ENCODE measurements at places on chromosomes 1 and 21.

DNA sequence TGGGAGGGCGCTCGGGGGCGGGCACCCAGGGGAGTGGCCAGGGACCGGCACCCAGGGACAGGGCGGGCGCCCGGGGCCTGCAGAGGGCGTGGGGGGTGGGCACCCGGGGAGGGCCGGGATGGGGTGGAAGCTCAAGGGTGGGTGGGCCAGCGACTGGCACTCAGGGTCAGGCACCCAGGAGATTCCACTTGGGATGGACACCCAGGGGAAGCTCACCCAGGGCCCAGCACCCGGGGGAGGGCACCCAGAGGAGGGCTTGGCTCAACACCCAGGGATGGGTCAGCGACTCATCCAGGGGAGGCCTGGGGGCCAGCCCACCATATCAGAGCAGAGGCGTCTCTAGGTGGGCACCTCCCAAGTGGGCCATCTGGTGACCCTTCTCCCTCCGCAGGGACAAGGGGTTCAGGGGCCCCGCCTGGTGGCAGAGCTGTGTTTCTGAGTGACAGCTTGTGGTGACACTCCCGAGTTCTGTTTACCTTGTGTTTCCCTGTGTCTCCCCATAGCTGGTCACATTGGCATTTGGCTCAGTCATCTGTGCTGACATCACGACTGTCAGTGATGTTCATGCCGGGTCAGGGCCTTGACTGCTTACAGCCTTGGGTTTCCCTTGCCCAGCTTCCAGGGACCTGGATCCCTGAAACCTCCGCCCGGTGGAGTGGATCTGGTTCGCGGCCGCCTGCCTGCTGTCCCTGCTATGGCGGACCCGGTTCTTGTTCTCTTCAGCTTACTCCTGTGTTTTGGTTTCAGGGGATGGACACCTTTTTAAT is 749 bp downstream of the IBA57 start:
- DNase-seq, result peak; percentile 81

- DNase-seq, result no peak
Measured at GRCh38 chr1:60153961-60154360, 80.4 kb upstream of the C1orf87 start.

- no peak for DNase-seq
Measured at GRCh38 chr1:50667272-50667671, 244.0 kb upstream of the DMRTA2 start.

- DNase-seq, result peak; percentile 32
Measured at GRCh38 chr1:59570524-59570923, 244.2 kb upstream of the HOOK1 start.

DNA sequence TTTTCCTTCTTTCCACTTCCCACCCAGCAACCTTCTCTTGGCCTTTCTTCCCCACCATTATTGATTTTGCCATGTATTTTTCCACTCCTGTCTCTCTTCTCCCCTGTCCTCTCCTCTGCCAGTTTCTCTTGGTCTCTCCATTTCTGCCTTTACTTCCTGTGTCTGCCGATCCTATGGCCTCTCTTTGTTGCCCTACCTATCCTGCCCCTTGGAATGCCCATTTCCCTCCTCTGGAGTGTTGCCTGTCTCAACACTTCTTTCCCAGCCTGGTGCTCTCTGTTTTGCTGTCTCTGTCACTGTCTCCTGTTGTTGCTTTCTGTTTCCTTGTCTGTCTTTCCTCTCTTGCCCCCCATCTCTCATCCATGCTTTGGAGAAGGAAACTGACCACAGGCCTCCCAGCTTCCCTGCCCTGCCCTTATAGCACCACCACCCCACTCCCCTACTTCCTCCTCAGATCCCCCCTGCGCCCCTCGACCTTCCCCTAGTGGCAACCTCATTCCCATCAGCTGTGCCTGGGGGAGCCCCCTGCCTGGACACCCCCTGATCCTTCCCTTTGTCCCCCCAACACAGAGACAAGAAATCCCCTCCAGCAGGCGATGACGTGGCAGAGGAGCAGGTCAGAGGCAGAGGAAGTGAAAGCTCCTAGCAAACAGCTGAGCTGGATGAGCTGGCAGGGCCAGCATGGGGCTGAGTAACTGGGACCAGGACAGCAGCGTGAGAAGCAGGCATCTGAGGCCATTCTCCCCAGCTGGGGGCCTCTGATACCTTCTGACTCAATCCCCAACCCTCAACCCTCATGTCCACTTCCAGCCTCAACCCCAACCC is 6.6 kb upstream of the ETV3L start:
- peak; percentile 72 for DNase-seq

GRCh38 chr21:33126569-33126968 is 56.6 kb downstream of the OLIG1 start:
- no peak for DNase-seq

GRCh38 chr1:172390683-172391551 is 29.6 kb upstream of the C1orf105 start:
- no peak for DNase-seq

GRCh38 chr1:31529999-31530684 is 46.2 kb upstream of the TINAGL1 start:
- DNase-seq, result no peak

GRCh38 chr1:185318431-185319138 is 1.5 kb upstream of the IVNS1ABP start:
- no peak for DNase-seq

DNA sequence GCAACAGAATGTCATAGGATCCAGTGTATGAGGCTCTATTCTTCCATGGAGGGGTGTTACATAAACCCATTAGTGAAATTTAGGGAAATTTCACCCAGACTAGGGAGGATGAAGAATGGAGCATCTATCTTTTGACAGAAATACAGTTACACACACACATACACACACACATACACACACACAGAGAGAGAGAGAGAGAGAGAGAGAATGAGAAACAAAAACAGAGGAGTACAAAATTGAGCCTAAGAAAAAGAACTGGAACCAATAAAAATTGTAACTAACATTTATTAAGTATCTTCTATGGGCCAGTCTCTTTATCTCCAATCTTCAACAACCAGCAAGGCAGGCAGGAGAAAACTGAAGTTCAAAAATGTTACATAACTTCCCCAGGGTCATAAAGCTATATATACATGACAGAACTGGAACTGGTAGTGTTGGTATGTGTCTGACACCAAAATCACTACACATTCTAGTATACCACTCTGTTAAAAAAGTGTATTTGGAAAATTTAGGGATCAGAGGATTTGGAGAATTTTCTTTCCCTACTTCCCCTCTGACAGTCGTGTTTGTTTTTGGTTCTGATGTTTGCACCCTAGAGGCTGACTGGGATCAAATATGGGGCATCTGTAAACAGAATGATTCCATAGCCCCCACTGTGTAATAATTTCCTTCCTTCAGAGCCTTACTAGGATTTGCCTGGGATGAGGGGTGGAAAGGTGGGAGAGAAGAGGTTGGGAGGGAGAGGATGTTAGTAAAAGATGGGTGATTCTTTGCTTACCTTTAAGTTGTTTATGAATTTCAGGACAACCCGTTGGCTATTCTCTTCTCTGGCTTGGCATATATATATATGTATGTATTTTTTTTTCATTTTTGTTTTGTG is 1.0 kb upstream of the ZFYVE9 start:
- DNase-seq, result no peak

- no peak for DNase-seq
Measured at GRCh38 chr1:40122855-40123254, 25.8 kb upstream of the PPT1 start.

- no peak for DNase-seq
Measured at GRCh38 chr21:46191257-46191685, 7.0 kb upstream of the SPATC1L start.

- no peak for DNase-seq
Measured at GRCh38 chr1:56052041-56052440, 527.3 kb downstream of the PLPP3 start.

DNA sequence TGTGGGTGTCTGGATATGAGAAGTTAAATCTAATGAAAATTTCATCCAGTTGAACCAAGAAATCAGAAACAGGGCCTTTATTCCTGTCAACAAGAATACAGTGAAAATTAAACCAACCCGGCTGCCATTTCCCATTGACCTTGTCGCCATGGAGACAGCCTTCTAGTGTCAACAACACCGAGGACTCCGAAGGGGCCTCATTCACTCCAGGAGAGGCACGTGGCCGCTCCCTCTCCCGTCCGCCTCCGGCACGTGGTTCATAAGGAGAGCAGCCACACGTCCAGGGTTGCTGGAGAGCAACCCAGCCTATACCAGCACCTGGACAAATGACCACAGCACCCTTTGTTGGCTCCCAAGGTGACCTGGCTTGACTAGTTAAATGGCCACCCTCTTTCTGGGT is 120.3 kb upstream of the VAMP3 start:
- no peak for DNase-seq

DNA sequence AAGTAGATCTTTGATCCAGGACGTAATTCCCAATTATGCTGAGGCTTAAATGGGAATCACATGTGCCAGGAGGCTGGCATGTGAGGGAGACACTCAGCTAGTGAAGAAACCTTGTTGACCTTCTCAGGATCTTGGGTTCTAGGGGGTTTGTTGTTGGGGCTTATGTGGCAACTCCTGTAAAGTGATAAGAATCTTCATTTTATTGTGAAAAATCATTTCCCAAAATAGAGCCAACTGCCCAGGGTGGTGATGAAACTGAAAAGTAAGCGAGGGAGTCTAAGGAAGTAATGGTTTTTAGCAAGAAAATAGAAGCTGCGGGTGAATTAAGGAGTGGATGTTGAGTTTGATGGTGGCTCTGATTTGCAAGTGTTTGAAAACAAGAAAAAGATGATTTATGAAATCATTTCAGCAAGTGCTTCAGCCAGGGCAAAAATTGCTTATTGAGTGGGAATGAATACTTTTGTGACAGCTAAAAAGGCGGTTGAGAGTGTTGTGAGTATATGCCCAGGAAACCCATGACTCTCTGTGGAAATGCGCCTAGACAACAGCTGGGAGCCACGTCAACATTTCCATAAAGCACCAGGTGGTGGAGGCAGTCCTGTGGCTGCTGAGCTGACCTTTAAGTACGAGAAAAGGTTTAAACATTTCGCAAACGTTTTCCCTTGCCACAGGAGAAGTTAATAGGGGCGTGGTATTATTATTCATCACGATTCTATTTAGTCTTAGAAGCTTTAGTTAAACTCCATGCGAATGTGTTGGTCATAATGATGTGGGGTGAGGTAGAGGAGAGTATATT is 102.7 kb downstream of the HMGB4 start:
- no peak for DNase-seq

DNA sequence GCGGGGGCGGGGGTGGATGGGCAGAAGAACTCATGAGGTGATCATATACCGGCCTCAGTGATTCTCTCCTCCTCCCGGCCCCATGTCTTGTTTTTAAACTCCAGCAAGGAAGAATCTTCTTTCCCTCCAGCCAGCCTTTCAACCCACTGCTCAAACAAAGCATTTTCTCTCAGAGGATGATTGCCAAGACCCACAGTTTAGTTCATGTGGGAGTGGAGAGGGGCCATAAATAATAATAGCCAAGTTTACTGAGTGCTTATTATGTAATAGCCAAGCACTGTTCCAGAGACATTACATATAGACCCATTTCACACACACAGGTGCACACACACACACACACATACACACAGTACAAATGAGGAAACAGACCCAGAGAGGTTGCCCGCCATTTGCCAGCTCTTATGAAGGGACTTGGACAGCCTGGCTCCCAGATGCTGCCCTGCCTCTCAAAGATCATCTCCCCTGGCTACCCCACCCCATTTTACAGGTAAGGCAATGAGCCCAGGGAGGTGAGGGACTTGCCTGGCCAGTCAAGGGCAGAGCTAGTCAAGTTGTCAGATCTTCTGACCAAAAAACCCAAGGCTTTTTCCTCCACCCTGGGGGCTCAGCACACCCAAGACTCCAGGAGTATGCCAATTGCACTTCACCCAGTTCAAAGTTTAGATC is 18.0 kb upstream of the BCAR3 start:
- DNase-seq, result no peak

DNA sequence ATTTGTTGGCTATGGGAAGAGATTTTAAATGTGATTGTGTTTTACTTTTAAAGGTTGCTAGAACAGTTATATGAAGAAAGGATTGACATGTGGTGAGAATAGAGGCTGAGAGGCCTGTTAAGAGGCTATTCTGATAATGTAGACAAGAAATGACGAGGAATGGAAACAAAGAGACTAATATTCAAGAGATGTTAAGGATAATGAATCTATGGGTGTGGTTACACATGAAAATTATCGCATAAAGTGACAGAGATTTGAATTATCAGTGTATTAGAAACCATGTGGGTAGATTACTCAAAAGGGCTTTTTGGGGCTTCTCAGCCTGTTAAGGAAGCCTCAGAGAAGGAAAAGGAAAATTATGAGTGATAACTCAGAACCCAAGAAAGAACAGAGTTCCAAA is 120.4 kb downstream of the MACF1 start:
- DNase-seq, result no peak

DNA sequence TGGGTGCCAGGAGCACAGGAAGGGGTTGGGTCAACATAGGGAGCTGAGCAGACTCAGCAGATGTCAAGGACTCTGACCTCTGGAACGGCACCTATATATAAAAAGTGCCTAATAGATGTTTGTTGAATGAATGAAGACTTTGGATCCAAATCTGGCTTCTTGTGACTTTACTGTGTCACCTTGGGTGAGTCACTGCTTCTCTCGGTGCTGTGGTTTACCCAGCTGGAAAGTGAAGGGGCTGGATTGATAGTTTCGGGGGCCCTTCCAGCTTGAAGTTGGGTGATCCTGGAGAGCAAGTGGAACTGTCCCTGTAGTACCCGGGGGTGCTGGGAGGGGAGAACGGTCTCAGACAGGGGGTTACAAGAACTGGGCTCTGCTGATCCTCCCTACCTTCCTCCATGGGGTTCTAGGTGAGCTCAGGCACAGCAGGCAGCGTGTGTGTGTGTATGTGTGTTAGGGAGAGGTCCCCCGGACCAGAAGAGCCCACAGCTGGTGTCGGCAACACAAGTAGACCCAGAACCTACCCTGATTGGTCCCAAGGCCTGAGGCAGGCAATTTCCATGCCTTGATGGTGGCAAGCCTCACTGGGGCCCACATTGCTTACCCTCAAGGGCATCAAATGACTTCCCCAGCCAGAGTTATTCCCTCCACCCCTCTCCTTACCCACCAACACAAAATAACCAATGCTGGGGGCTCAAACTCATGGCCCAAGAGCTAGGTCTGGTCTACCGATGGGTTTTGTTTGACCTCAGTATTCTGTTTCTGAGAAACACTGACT is 5.5 kb upstream of the PADI1 start:
- DNase-seq, result peak; percentile 35

- no peak for DNase-seq
Measured at GRCh38 chr1:228943436-228943835, 208.2 kb downstream of the RHOU start.

GRCh38 chr1:52424813-52425212 is 20.4 kb downstream of the PRPF38A start:
- no peak for DNase-seq

- no peak for DNase-seq
Measured at GRCh38 chr1:188433425-188433824, 1604.7 kb downstream of the PLA2G4A start.

GRCh38 chr1:64163970-64164369 is 39.5 kb upstream of the UBE2U start:
- no peak for DNase-seq

GRCh38 chr1:46302641-46303037 is 777 bp downstream of the LRRC41 start:
- DNase-seq, result peak; percentile 48

GRCh38 chr1:104593413-104594187 is 843.9 kb downstream of the AMY1C start:
- no peak for DNase-seq

GRCh38 chr1:156745881-156746280 is 5.0 kb upstream of the MRPL24 start:
- no peak for DNase-seq

All from activated CD4-positive, alpha-beta T cell treated with anti-CD3 and anti-CD28 coated beads for 36 hours (primary cell).